CD4-positive, CD25-positive, alpha-beta regulatory T cell (primary cell): ENCODE measurements at places on chromosomes 4 and X. TPM values are rescaled to one million over a fixed set of nuclear protein-coding genes. Genes with fewer than 3 reads are reported as not detected.

- H3K27ac ChIP-seq = no peak overlapping the region
- no peak overlapping the region for H3K4me3 ChIP-seq
- peaks cover 34% of the 10 kb centered on the region for H3K27me3 ChIP-seq
- DNase-seq = no peak
- no peaks in the 10 kb centered on the region for H3K36me3 ChIP-seq
Measured at GRCh38 chr4:54658252-54659093, 716 bp downstream of the KIT start.

DNA sequence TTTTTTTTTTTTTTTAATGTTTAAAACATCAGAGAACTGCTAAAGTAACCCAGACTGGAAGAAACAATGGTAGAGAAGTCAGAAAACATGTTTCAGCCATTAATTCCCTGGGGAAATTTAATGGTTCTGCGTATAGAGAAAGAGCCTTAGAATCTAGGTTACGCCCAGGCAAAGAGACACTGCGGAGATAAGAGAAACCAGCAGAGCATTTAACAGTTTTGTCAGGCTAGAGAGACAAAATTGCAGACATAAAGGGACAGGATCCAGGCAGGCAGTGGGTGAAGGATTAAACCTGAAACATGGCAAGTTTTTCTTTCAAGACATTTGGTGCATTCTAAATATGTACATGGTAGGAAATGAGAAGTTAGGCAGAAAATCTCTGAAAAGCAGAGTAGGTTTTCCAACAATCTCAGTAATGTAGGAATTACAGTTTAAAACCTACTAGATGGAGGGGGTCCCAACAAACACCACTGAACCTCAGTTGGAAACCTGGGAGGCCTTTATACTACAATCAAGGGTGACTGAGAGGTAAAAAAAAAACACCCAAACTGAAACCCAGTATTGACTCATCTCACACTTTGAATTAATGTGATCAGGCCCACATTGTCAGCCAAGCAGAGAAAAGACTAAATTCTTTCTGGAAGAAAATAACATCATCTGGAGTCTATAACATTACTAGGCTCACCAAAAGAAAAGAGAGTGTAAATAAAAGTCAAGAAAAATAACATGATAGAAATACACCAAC lies 254.2 kb upstream of the NWD2 start:
- H3K27me3 ChIP-seq = no peaks in the 10 kb centered on the region
- no peak overlapping the region for H3K27ac ChIP-seq
- no peak overlapping the region for H3K4me3 ChIP-seq
- DNase-seq = no peak
- H3K4me1 ChIP-seq = no peaks in the 10 kb centered on the region

- H3K4me1 ChIP-seq = no peaks in the 10 kb centered on the region
- peaks cover 59% of the 10 kb centered on the region for H3K36me3 ChIP-seq
- H3K27me3 ChIP-seq = no peaks in the 10 kb centered on the region
- no peak for DNase-seq
- H3K4me3 ChIP-seq = no peak overlapping the region
Measured at GRCh38 chr4:17502756-17503155, 9.1 kb downstream of the QDPR start.

DNA sequence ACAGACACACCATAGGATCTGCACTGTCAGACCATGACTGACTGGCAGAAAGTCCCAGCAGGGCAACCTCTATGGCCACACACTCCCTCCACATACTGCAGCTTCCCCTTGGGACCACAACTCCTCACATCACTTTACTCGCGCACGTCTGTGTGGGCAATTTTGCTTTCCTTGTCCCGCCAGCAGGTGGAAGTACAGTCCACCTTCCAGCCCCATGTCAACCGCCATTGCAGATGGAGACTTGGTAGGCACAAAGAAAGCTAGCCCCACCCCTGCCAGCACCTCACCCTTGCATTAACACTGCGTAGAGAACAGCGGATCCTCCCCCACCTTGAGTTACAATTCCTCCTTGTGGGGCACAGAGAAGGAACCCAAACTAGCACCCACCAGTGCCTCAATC lies 74.4 kb upstream of the NAP1L2 start:
- no peaks in the 10 kb centered on the region for H3K4me1 ChIP-seq
- no peaks in the 10 kb centered on the region for H3K27me3 ChIP-seq
- H3K36me3 ChIP-seq = no peaks in the 10 kb centered on the region
- H3K4me3 ChIP-seq = no peak overlapping the region
- no peak overlapping the region for H3K27ac ChIP-seq

DNA sequence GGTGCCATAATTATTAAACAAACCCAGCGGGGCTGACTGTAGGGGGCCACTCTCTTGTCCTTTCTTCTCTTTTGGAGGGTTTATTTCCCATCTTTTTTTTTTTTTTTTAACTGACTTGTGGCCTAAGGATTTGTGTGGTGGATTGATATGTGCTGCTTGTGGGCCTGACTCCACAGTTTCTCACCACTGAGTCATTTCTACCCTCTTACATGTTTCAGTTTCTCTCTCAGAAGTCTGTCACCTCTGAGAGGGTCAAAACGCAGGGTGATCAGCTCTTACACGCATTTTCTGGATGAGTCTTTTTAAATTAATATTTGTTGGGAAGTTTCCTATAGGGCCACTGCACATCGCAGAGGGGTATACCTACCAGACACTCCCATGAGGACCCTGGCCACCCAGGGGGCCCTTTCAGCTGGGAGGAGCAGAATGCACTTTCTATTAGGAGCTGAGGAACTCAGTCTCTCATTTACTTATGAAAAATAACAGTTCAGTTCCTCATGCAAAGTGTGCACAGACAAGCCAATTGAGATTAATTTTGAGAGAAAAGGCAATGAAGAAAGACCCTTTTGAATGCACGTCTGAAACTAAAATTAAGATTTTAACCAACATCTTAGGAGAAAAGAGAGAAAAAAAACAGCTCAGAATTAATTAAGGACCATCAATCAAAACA lies 407.9 kb downstream of the TECRL start:
- H3K27me3 ChIP-seq = no peaks in the 10 kb centered on the region
- no peak overlapping the region for H3K4me3 ChIP-seq
- H3K4me1 ChIP-seq = no peaks in the 10 kb centered on the region
- H3K27ac ChIP-seq = no peak overlapping the region
- no peak for DNase-seq
- no peaks in the 10 kb centered on the region for H3K36me3 ChIP-seq

- no peaks in the 10 kb centered on the region for H3K36me3 ChIP-seq
- no peak for DNase-seq
- no peaks in the 10 kb centered on the region for H3K4me1 ChIP-seq
- H3K27ac ChIP-seq = no peak overlapping the region
Measured at GRCh38 chrX:4971646-4972045, 1257.0 kb downstream of the NLGN4X start.

Gene SEC24B
- 42.7 TPM for total RNA-seq

Gene USP17L19
- not detected for total RNA-seq
